ENCODE measurements at places on chromosomes 6 and 20. TPM values are rescaled to one million over a fixed set of nuclear protein-coding genes. Genes with fewer than 3 reads are reported as not detected.

The CLIC5 gene
- total RNA-seq = 0.83 TPM

The BFSP1 gene
- 0.95 TPM for total RNA-seq

The MSH5 gene
- total RNA-seq = 4.5 TPM

The ZMYND8 gene
- 20.1 TPM for total RNA-seq

The SLC22A3 gene
- 0.37 TPM for total RNA-seq

The HCK gene
- total RNA-seq = 0.71 TPM

The EPHA7 gene
- 0.08 TPM for total RNA-seq

The SEMG1 gene
- total RNA-seq = not detected

The CTSZ gene
- total RNA-seq = 51.6 TPM

The NR2E1 gene
- 0.19 TPM for total RNA-seq

The ULBP2 gene
- 0.25 TPM for total RNA-seq

The GJA10 gene
- total RNA-seq = not detected

The ME1 gene
- total RNA-seq = 4.5 TPM

The HLA-DQA1 gene
- 66.1 TPM for total RNA-seq

The HLA-DMB gene
- 17.1 TPM for total RNA-seq

The MMP24 gene
- total RNA-seq = 2.0 TPM

The ZNF311 gene
- 0.34 TPM for total RNA-seq

The IYD gene
- 0.09 TPM for total RNA-seq

The MCHR2 gene
- not detected for total RNA-seq

The CRIP3 gene
- 3.1 TPM for total RNA-seq

The ADGRF5 gene
- total RNA-seq = 2.2 TPM

The BNIP5 gene
- 0.13 TPM for total RNA-seq

The KHDC1 gene
- 1.6 TPM for total RNA-seq

The YIPF3 gene
- 70.2 TPM for total RNA-seq

The SNX21 gene
- 5.3 TPM for total RNA-seq

The SLC52A3 gene
- 0.67 TPM for total RNA-seq

The PTCRA gene
- not detected for total RNA-seq

The POU5F1 gene
- 5.3 TPM for total RNA-seq

The MOCS1 gene
- total RNA-seq = 8.7 TPM

The SLC22A2 gene
- total RNA-seq = not detected

The SRF gene
- 8.7 TPM for total RNA-seq

The PRL gene
- not detected for total RNA-seq

The TCF15 gene
- total RNA-seq = 0.19 TPM

The WTAP gene
- 35.6 TPM for total RNA-seq

The MAP3K7 gene
- 7.1 TPM for total RNA-seq

The MRAP2 gene
- total RNA-seq = 3.0 TPM

The SLC17A3 gene
- total RNA-seq = not detected

The RBBP8NL gene
- 1.1 TPM for total RNA-seq

The IL20RA gene
- 9.0 TPM for total RNA-seq

The PRSS16 gene
- total RNA-seq = 26.5 TPM

The INSM1 gene
- total RNA-seq = 1.1 TPM

The RBM24 gene
- total RNA-seq = 0.09 TPM

Measured in pancreas (tissue), 10 donors.